ENCODE measurements at places on chromosomes 1 and 21. TPM values are rescaled to one million over a fixed set of nuclear protein-coding genes. Genes with fewer than 3 reads are reported as not detected.

- H3K4me1 ChIP-seq: peaks cover 15% of the 10 kb centered on the region
- no peaks in the 10 kb centered on the region for H3K27me3 ChIP-seq
- no peak overlapping the region for H3K4me3 ChIP-seq
- DNase-seq: no peak
- H3K36me3 ChIP-seq: no peaks in the 10 kb centered on the region
Observed at GRCh38 chr1:240254778-240255291, 163.2 kb downstream of the FMN2 start.

DNA sequence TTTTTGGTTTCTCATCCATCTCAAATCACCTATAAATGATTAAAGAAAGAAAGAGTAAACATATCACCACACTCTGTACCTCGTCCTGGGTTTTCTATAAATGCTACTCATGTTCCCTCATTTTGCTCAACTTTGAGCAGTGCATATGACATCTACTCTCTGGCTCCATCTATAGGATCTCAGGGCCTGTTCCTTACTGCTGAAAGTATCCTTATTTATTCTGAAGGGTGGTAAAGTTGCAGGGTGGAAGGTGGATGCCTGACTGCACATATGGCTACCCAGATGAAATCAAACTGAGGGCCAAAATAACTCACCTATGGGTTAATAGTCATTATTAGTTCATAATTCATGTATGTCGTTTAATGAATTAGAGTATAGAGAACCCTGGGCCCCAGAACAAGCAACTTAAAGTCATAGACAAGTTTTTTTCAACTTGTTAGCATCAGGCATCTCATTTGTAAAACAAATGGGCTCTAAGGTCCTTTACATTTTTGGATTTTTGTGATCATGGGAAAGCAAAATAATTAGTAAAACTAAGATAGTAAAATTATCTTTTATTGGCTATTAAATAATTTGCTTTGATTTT lies 46.5 kb downstream of the NCF2 start:
- H3K4me1 ChIP-seq: no peaks in the 10 kb centered on the region
- H3K27me3 ChIP-seq: no peaks in the 10 kb centered on the region
- peaks cover 57% of the 10 kb centered on the region for H3K36me3 ChIP-seq
- no peak overlapping the region for H3K27ac ChIP-seq
- DNase-seq: peak; percentile 39

DNA sequence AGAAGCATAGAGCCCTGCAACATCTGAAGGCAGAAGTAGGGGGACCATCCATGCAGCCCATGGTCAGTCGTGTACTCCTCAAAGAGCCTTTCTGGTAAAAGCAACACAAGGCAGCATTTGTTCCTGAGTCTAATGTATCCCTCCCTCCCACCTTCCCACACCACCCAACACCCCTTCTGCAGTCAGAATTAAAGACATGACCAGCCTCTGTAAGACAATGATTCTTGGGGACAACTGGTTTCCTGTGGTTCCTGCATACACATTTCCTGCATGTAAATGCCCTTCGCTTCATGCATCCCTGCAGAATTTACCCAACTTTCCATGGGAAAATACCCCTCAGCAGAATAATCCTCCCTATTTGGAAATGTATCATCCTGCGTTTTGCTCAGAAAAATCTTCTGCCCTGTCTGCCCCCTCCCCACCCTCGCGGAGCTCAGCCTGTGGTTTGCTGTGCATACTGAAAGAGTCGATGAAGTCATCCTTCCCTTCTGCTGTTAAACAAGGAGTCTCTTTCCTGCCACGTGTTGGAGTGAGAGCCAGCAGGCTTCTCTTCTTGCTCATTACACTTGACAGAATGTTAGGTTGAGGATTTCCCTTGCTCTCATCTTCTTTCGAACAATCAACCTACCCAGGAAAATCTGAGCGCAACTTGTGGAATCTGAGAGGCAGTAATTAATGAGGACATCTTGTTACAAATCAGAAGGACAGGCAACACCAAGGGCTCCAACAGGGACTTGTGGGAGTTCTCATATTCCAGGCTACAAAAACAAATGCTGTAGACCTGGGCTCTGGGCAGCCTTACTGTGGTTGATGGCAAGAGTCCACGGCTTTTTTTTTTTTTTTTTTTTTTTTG lies 4.7 kb downstream of the TNN start:
- H3K27me3 ChIP-seq: no peaks in the 10 kb centered on the region
- peak; percentile 88 for DNase-seq
- peak overlapping the region; percentile 13 for H3K4me3 ChIP-seq
- no peaks in the 10 kb centered on the region for H3K36me3 ChIP-seq
- H3K27ac ChIP-seq: peak overlapping the region; percentile 40
- peaks cover 11% of the 10 kb centered on the region for H3K4me1 ChIP-seq

DNA sequence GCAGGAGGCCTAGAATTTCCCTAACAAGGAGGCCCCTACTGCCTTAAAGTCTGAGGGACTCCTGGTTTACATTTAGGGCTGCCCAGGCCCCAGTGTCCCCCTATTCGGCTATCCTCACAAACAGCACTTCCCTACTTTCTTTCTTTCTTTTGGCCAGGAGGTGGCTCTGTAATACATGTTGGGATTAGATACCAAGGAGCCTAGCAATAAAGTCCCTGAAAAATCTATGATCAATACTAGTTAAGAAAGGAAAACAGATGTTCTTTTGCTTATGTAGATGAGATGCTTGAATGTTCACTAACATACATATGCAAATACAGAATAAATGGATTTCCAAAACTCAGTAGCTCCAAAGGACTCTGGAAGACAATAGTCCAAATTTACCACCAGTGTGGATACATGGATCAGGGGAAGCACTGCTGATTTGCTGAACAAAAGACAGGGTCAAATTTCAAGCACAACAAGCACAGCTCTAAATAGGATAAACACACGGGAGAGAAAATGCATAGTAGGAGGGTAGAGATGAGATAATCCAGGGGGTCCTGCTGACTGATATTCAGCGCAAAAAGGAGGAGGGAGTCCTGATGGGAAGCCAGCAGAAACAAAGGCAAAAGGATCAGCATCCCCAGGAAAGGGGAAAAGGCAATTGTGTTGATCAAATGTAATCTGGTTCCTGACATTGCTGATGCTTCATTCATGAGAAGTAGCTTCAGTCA lies 240.0 kb downstream of the NUF2 start:
- H3K27me3 ChIP-seq: no peaks in the 10 kb centered on the region
- H3K4me3 ChIP-seq: no peak overlapping the region
- no peak for DNase-seq
- H3K36me3 ChIP-seq: no peaks in the 10 kb centered on the region
- no peak overlapping the region for H3K27ac ChIP-seq
- no peaks in the 10 kb centered on the region for H3K4me1 ChIP-seq

DNA sequence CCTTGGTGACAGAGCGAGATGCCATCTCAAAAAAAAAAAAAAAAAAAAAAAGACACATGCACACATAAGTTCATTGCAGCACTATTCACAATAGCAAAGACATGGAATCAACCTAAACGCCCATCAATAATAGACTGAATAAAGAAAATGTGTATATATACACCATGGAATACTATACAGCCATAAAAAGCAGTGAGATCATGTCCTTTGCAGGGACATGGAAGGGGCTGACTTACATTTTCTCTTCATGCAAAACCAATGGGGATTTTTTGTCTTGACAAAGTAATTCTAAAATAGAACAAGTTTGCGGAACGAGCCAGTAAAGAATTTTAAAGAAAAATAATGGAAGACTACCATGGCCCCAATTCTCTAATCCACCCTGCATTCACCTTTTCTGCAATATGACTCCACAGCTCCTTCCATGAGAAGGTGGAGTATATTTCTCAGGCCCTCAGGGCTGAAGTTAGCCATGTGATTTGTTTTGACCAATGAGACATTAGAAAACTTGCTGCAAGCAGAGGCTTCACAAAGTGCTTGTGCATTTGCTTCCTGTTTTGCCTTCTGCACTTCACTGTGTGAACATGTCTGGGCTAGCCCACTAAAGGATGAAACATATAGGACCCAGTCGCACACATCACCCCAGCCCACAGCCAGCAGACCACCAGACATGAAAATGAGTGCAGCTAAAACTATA lies 78.8 kb upstream of the NR5A2 start:
- H3K36me3 ChIP-seq: no peaks in the 10 kb centered on the region
- H3K4me3 ChIP-seq: no peak overlapping the region
- peak; percentile 3 for DNase-seq
- H3K27ac ChIP-seq: no peak overlapping the region
- H3K27me3 ChIP-seq: peaks cover 21% of the 10 kb centered on the region

- no peak overlapping the region for H3K27ac ChIP-seq
- no peak for DNase-seq
- H3K4me1 ChIP-seq: peaks cover 12% of the 10 kb centered on the region
- H3K4me3 ChIP-seq: no peak overlapping the region
Observed at GRCh38 chr21:35510294-35510693, 461.2 kb upstream of the RUNX1 start.

The UTS2 gene
- total RNA-seq: not detected

The MAP3K6 gene
- total RNA-seq: 16.8 TPM

The GPR153 gene
- 3.7 TPM for total RNA-seq

Data from astrocyte (in vitro differentiated cells and primary cell).